ENCODE measurements at places on chromosomes 1 and 21.

GRCh38 chr1:247551721-247552120 lies 2.8 kb downstream of the GCSAML start:
- peak; percentile 52 for DNase-seq

GRCh38 chr1:11308699-11309224 lies 35.8 kb downstream of the UBIAD1 start:
- DNase-seq = no peak

- DNase-seq = no peak
These were observed 59.1 kb downstream of the CHD5 start for GRCh38 chr1:6121021-6121421.

DNA sequence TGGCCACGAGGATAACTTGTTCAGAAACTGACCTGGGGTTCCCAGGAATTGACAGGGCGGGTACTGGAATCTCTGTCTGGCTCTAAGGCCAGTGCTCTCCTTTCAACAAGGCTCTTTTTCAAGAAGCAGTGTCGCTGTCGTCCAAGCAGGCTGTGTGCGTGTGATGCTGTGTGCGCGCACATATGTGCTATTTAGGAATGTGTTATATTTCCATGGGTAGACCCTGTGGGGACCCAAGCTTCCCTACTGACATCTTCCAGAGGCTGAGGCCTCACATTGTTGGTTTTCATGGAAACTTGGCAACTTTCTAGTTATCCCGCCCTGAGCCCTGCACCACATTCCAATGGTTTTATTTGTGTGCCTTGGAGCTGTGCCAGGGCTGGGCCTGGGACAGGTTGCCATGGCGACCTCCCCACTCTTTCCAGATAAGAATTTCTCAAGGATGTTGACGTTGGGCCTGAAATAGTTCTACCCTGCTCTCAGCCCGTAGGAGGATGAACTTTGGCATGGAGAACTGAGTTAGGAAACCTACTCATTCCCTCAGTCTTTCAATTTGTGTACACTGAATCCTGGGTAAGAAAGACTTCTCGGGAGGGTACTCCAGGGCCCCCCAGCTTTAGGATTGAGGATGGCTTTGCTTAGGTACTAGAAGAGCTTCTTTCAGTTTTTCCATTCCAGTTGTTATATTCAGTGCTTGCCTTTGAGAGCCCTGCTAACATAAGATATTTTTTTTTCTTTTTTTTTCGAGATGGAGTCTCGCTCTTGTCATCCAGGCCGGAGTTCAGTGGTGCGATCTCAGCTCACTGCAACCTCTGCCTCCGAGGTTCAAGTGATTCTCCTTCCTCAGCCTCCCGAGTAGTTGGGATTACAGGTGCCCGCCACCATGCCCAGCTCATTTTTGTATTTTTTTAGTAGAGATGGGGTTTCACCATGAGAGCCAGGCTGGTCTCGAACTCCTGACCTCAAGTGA lies 38.8 kb upstream of the SRSF10 start:
- peak; percentile 83 for DNase-seq

DNA sequence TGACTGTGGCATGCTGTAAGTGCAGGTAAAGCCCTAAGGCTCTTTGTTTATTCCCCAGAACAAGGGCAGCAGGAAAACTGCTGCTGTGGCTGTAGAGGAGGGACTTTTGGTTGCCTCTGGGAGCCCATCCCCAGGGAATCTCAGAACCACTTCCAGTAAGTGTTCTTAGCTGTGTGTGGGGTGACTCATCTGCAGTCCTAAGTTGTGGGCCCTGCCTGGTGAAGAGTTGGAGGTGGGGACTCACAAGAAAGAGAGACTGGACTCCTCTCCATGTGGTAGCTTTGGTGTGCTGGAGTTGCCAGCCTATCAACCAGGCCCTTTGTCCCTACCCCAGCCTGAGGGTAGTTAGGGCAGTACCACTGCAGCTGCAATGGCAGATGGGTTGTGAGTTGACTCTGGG lies 24.0 kb upstream of the DENND1B start:
- no peak for DNase-seq

- no peak for DNase-seq
These were observed 497 bp downstream of the PKLR start for GRCh38 chr1:155300553-155301329.

- no peak for DNase-seq
These were observed 104.3 kb downstream of the RYR2 start for GRCh38 chr1:237146241-237146640.

DNA sequence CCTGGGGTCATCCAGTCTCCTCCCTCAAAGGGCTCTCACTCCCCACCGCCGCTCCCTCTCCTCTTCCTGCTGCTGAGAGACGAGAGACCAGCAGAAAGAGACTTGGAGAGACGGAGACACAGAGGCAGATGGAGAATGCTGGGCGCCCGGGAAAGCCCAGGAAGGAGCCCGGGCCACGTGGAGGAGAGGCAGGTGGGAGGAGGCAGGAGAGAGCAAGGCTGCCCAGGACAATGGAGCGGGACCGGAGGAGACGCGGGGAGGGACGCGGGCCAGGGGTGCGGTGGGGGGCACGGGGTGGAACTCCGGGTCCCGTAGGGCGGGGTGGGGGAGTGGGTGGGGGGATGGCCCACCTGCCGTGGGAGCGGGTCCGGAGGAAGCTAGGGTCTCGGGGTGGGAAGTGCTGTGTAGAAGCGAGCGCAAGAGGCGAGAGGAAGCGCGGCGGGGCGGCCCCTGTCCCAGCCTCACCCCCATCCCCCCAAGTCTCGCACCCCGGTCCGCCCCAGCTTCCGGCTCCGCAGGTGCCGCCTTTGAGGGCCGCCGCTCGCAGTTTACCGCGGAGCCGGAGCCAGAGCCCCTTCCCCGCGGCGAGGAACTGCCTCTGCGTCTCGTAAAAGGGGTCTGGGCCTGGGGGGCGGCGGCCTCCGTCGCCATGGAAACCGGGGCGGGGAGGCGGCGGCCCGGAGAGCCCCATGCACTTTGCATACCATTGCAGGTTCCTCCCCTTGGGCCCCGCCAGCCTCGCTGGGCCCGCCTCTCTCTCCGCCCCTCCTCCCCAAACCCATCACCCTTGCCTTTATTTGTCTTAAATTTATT lies 11.7 kb upstream of the EPHA2 start:
- DNase-seq = no peak

Measured in SW 1271 (cell line).